ENCODE measurements at places on chromosomes 12 and 14. TPM values are rescaled to one million over a fixed set of nuclear protein-coding genes. Genes with fewer than 3 reads are reported as not detected.

DNA sequence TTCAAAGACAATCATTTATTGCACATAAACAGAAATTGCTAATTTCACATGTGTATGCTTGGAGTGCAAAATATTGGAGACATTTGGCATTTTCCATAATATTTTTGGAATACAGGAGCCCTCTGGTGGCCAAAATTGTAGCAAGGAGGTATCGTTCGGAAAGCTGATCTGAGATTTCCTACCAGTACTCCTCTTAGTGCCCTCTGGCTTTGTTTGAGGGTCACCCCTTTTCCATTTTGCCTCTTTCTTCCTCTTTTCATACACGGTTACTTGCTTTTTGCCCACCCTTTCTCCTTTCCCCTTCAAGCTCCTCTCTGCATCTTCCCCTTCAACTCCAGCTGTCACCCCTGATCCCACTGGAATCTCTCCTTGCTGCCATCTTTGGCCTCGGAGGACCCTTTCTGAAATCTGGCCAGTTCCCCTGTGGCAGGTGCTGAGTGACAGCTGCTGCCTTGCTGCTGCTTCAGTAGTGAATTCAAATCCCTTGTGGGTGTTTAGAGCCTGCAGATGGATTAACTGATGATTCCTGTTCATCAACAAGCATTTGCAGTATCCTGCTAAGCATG is 164.6 kb upstream of the PARP11 start:
- H3K27me3 ChIP-seq, result peaks cover 18% of the 10 kb centered on the region
- DNase-seq, result peak; percentile 32
- H3K36me3 ChIP-seq, result no peaks in the 10 kb centered on the region
- peaks cover 9% of the 10 kb centered on the region for H3K4me1 ChIP-seq

- no peak overlapping the region for H3K4me3 ChIP-seq
- H3K4me1 ChIP-seq, result peaks cover 54% of the 10 kb centered on the region
- no peak for DNase-seq
- no peaks in the 10 kb centered on the region for H3K36me3 ChIP-seq
Observed at GRCh38 chr12:25719505-25719904, 166.4 kb upstream of the LMNTD1 start.

DNA sequence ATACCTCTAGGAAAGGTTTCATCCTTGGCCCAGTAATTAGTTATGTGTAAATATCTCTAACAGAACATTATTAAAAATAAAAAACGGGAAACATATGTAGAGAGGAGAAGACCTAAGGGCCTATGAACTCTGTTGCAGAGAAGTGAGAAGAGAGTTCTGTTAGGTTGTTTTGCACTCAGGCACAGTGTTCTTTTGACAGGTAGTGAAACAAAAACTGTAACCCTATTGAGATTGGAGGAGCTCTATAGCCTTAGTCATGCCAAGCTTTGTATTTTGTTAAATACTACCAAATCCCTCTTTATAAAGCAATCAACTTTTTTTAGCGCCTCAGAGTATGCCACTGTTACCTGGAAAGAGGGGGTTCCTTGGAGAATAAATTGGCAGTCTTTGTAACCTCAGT is 77.6 kb downstream of the CNTN1 start:
- H3K4me1 ChIP-seq, result no peaks in the 10 kb centered on the region
- no peak overlapping the region for H3K4me3 ChIP-seq
- no peaks in the 10 kb centered on the region for H3K27me3 ChIP-seq
- H3K36me3 ChIP-seq, result no peaks in the 10 kb centered on the region
- DNase-seq, result no peak

DNA sequence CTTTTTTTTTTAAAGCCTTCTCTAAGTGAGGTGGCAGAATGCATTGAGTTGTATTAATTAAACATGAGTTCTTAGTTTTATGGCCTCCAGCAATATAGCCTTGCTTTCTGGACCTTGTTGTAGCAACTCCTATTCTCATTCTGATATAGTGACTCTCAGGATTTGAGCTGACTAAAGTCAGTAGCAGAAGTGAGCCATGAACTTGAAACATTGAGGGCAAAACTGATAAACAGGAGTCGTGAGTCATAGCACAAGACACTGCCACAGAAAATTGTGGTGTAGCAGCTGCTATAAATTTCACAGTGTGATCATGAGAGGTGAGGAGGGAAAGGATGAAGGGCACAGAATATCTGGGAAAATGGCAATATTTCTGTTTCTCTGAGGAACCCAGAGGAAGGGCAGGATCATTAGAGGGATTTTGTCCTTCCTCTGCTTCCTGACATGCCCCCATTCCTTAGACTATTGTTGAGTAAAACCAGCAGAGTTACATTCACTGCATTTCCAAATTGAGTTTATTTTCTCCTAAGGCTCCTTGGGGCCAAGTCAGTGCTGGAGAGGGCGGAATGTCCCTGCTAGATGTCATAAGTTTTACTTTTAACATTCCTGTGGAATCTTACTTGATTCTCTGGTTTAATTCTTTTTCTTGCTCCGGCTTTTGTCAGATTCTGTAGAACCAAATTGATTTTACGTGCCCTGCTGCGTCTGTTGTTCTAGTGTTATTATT is 7.5 kb downstream of the KLRG1 start:
- peak; percentile 4 for DNase-seq
- H3K27ac ChIP-seq, result no peak overlapping the region
- no peak overlapping the region for H3K4me3 ChIP-seq
- peaks cover 3% of the 10 kb centered on the region for H3K27me3 ChIP-seq
- 0 out of 2 replicates have a peak, but pooled peaks cover 5% of the 10 kb centered on the region for H3K4me1 ChIP-seq
- no peaks in the 10 kb centered on the region for H3K36me3 ChIP-seq

DNA sequence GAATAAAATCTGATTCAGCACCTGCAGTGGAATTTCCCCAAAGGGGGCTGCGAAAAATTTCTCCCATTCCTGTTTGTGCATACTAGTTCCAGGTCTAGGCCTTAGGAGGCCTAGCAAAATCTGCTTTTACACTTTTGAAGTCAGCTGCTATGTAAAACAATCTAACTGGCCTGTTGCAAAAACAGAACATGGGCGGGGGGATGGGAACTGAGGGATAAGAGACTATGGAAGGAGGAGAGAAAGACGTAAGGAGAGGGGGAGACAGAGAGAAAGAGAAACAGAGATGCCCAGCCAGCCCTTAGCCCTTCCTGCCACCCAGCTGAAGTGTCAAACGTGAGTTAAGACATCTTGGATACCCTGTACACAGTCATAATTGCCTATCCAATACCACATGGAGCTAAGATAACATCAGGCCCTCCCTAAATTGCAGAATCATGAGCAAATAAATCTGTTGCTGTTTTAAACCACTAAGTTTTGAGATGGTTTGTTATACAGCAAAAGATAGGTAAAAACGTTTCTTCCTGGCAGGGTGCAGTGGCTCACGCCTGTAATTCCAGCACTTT is 45.6 kb downstream of the SPTLC2 start:
- H3K4me1 ChIP-seq, result peaks cover 56% of the 10 kb centered on the region
- H3K36me3 ChIP-seq, result peaks cover 41% of the 10 kb centered on the region
- peaks cover 3% of the 10 kb centered on the region for H3K27me3 ChIP-seq
- no peak overlapping the region for H3K4me3 ChIP-seq
- H3K27ac ChIP-seq, result peak overlapping the region; percentile 67
- DNase-seq, result peak; percentile 39

- no peak overlapping the region for H3K27ac ChIP-seq
- peaks cover 9% of the 10 kb centered on the region for H3K27me3 ChIP-seq
- no peaks in the 10 kb centered on the region for H3K4me1 ChIP-seq
- no peak for DNase-seq
- no peaks in the 10 kb centered on the region for H3K36me3 ChIP-seq
Observed at GRCh38 chr12:42607584-42608058, 18.1 kb upstream of the PRICKLE1 start.

- peaks cover 34% of the 10 kb centered on the region for H3K4me1 ChIP-seq
- peak overlapping the region; percentile 99 for H3K4me3 ChIP-seq
- no peak for DNase-seq
- H3K36me3 ChIP-seq, result peaks cover 12% of the 10 kb centered on the region
Observed at GRCh38 chr12:100574187-100575074, 947 bp downstream of the GAS2L3 start.

GRCh38 chr12:27806259-27806658 is 26.2 kb upstream of the MANSC4 start:
- peaks cover 10% of the 10 kb centered on the region for H3K27me3 ChIP-seq
- H3K4me3 ChIP-seq, result no peak overlapping the region
- H3K36me3 ChIP-seq, result no peaks in the 10 kb centered on the region

DNA sequence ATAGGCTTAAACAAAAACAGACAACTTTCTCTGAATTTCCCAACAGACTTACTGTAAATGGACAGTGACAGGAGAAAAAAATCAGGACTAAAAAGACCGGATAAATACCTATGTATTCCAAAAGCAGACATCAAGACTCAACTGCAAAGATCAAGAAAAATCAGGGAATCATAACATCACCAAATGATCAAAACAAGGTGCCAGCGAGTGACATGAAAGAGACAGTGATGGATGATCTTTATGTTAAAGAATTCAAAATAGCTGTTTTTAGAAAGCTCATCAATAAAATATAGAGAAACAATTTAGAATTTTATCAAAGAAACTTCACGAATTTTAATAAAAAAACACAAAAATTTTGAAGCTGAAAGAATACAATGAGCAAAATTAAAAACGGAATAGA is 952.5 kb upstream of the ATXN7L3B start:
- no peak for DNase-seq
- H3K36me3 ChIP-seq, result no peaks in the 10 kb centered on the region
- no peak overlapping the region for H3K27ac ChIP-seq
- no peaks in the 10 kb centered on the region for H3K27me3 ChIP-seq
- no peaks in the 10 kb centered on the region for H3K4me1 ChIP-seq

TAS2R20 gene
- 0.22 TPM for total RNA-seq

MIP gene
- total RNA-seq, result not detected

RNASE4 gene
- total RNA-seq, result 5.3 TPM

NOXRED1 gene
- total RNA-seq, result not detected

Measured in HFFc6 (cell line).